ENCODE measurements at places on chromosomes 3 and 15.

DNA sequence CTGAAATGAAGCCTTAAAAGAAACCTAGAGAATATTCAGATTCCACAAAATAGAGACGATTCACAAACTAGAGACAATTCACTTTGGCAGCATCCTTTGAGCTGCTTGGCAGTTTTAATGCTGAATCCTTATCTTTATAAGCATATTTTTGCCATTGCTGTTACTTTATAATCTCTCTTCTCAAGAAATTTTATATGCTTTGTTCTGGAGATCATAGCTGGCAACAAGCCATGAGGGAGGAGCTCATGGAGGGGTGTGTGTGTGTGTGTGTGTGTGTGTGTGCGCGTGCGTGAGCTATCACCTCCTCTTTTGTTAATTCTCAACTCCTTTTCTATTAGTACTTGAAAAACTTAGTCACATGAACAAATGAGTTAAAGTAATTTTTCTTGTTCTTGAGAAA lies 495.0 kb upstream of the RGMA start:
- DNase-seq, result no peak

- DNase-seq, result no peak
Measured at GRCh38 chr3:127053979-127054378, 71.1 kb downstream of the PLXNA1 start.

DNA sequence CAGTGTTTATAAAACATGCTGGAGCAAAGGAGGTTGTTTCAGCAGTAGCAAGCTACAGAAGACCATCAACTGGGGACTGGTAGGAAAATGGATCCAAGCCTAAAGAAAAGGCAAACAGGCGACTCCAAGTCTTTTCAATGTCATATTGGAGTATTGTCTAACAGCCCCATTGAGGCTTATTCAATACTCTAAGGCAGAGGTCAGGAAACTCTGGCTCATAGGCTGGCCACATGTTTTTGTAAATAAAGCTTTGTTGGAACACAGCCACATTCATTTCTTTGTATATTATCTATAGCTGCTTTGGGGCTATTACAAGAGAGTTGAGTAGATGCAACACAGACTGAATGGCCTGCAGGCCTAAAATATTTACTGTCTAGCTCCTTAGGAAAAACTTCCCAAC lies 77.5 kb downstream of the RPL22L1 start:
- no peak for DNase-seq

- no peak for DNase-seq
Measured at GRCh38 chr15:67674983-67675382, 132.5 kb downstream of the MAP2K5 start.

GRCh38 chr3:43747641-43748040 lies 56.9 kb downstream of the ABHD5 start:
- no peak for DNase-seq
